Activated T-helper 1 cell treated with Interleukin-2 at 50 U/mL for 16 hours (primary cell): ENCODE measurements at places on chromosomes 3 and 15.

GRCh38 chr15:71250936-71251583, 135.8 kb downstream of the THSD4 start:
- DNase-seq: no peak

GRCh38 chr15:25242957-25243799, 195.6 kb downstream of the UBE3A start:
- no peak for DNase-seq

GRCh38 chr3:27535809-27536392, 51.7 kb upstream of the SLC4A7 start:
- DNase-seq: no peak

GRCh38 chr3:150965436-150965835, 7.1 kb downstream of the CLRN1 start:
- DNase-seq: no peak

- DNase-seq: no peak
These were observed 38.8 kb upstream of the MLF1 start for GRCh38 chr3:158532099-158532734.

GRCh38 chr3:4507024-4507596, 14.0 kb downstream of the ITPR1 start:
- no peak for DNase-seq

GRCh38 chr3:107662124-107662507, 139.4 kb downstream of the BBX start:
- no peak for DNase-seq

DNA sequence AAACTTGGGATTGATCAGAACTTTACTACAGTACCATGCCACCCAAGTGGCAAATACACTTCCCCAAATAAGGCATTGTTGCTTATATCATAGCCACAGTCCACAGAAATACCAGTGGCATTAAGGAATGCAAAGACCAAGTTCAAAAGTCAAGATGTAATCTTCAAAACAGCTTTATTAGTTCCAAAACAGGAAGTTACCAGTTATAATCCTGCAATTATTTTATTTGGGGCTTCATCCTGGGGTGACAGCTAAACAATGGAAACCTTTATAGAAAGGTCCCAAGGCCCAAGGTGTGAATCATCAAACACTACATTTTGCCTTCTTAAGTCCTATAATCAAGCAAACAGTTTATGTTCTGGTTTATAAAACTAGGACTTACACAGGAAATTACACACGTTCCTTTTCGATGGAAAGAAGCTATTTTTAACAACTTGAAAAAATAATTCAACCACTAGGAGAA, 30.3 kb upstream of the RNF7 start:
- no peak for DNase-seq

DNA sequence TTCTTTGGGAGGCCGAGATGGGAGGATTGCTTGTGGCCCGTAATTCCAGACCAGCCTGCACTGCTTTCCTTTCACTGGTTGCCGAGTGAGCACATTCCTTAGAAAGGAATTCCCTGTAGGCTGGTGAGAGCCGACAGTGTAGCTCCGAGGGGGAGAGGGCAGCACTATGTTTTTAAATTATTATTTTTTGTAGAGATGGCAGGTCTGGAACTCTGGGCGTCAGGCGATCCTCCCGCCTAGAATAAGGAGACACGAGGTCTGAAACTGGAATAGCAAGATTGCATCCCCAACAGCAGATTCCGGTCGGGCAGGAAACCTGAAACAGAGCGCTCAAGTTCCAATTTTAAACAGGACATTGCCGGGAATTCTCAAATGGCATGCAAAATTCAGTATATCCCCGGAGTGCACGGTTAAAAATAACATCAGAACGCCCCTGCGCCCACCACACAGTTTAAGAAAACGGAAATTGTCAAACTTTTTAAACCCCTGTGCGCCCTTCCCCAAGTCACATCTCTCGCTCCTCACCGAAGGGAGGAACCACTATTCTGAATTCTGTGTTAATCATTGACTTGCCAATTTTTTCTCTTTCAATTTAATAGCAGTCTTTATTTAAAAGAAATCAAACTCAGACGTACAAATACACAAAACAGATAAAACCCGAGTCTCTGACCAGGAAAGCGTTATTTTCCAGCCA, 643 bp upstream of the RNU5B-1 start:
- DNase-seq: no peak

DNA sequence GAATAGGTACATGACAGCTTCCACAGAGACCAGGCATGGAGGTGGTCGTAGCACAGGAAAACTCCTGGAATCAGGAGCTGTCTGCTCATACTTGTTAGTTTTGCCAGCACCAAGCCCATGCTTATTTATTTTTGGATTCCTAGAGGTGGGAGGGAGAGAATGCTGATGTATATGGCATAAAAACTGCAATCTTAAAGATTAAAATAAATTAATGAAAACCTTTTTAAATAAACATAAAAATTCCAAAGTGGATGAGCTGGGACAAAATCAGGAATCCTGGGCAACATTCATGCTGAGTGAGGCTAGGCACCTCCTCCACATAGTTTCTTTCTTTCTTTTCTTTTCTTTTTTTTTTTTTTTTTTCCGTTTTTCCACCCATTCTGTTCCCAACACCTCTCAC, 14.3 kb upstream of the BCL6 start:
- no peak for DNase-seq

- no peak for DNase-seq
These were observed 21.4 kb upstream of the CELF6 start for GRCh38 chr15:72341361-72341760.

- no peak for DNase-seq
These were observed 44.8 kb upstream of the HES1 start for GRCh38 chr3:194091141-194091540.

GRCh38 chr3:112137781-112138180, 4.7 kb upstream of the GCSAM start:
- no peak for DNase-seq

DNA sequence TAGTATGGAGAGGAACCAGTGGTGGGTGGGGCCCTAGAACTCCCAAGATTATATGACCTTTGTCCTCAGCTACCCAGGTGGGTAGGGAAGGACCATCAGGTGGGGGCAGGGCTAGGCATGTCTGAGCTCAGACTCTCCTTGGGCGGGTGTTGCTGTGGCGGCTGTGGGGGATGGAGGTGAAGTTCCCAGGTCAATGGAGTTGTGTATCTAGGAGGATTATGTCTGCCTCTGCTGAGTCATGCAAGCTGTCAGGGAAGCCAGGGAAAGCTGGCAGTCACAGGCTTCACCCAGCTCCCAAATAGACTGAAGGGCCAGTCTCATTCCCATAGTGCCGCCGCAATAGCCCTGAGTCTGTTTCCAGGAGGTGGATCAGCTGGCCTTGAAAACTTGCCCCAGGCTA, 139.7 kb upstream of the CFAP20DC start:
- DNase-seq: no peak

DNA sequence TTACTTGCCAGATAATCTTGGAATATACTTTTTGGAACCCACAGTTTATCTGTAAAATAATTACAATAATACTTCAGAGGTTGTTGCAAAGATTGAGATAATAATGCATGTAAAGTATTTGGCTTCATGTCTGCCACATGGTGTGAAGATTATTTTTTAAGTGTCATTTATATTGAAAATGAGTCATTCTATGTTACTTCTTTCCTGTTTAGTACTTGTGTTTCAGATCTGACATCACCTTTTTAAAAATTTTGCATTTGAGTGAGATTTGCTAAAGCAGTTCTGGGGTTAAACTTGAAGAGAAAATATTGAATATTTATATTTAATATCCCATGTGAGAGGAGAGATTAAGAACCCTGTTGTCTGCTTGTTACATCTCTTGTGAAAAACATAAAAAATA, 31.2 kb downstream of the IQGAP1 start:
- no peak for DNase-seq

DNA sequence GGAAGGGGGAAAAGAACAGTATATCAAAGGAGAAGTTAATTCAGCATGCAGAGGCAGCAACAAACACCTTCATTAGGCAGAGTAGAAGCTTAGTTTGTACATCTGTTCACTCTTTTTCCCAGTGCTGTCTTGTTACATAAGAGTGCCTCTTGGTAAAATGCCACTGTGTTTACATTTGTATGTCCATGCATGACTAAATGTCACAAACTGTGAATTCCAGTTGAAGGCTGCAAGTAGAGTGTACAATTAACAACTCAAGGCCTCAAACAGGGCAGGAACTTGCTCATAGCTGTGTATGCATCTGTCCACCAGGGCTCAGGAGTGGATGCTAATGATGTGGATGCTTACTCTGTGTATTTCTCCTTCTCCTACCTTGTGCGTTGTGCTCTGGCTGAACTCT, 214.2 kb upstream of the TPM1 start:
- no peak for DNase-seq

- DNase-seq: no peak
These were observed 109.7 kb upstream of the PDZRN3 start for GRCh38 chr3:73734211-73735089.

GRCh38 chr3:152355744-152356665, 87.3 kb downstream of the MBNL1 start:
- DNase-seq: no peak

- no peak for DNase-seq
These were observed 31.4 kb downstream of the CMTM6 start for GRCh38 chr3:32471246-32471645.

DNA sequence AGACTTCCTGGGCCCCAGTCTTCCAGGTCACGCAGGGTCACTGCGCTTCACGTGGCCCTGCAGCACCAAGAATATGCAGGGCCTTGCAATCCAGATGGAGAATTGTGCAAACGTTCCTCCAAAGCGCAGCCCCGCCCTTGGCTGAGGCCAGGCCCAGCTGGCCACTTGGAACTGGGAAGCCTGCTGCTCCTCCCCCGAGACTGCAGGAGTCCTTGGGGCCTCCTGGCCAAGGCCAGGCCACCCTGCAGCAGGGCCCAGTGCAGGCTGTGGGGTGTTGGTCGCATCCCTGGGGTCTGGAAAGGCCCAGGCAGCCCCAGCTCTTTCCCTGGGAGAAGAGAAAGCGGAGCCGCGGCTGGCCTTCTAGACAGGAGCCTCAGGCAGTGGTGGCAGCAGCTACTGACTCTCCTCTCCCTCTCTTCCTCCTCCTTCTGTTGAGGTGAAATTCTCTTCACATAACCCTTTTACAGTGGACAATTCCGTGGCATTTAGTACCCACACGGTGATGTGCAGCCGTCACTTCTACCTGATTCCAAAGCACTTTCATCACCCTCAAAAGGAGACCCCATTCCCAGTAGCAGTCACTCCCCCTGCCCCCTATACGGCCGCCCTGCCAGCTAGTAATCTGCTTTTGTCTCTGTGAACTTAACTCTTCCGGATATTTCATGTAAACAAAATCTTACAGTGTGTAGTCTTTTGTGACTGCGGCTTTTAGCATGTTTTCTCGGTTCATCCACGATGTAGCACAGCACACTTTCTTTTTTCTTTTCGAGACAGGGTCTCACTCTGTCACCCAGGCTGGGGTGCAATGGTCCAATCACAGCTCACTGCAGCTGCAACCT, 103.9 kb downstream of the TMEM266 start:
- DNase-seq: no peak

GRCh38 chr3:157542711-157543500, 39.7 kb upstream of the VEPH1 start:
- no peak for DNase-seq

DNA sequence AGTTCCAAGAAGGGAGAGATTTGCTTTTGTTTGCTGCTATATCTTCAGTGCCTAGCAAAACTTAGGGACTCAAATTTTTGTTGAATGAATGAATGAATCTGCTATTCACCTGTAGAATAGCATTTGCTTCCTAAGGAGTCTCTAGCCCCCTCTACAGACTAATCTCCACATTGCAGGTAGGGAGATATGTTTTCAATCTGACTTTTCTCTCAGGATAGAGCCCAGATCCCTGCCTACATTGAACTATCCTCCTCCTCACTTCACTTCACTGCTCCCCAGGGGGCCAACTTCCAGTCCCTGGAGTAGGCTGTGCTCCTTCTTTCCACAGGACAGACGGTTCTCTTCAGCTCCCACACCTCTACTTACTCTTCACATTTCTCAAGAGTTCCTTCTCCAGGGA, 81.9 kb upstream of the PTX3 start:
- no peak for DNase-seq

- no peak for DNase-seq
These were observed 162.5 kb downstream of the MECOM start for GRCh38 chr3:169501061-169501460.

DNA sequence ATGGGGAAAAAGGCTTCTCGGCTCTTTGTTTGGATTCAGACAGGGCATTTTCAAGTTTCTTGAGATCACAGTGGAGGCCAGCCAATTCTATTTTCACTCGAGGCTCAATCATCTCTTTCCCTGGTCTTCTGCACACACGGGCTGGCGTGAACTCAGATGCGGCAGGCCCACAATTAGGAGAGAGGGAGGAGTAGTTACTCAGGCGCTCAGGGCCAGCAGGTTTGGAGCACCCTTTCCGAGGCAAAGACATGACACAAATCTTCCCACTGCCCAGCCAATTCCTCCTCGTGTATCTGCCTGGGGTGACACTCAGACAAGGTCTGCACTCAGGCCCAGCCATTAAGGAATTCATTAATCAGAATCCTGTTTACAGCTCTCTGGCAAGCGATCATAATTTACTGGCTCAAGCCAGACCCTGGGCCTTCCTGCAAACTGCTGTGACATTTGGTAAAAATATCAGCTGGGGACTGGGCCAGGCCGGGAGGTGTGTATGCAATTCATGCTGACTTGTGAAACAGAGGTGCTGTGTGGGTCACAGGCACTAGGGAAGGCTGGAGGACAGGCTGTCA, 68.1 kb upstream of the TLE3 start:
- no peak for DNase-seq

DNA sequence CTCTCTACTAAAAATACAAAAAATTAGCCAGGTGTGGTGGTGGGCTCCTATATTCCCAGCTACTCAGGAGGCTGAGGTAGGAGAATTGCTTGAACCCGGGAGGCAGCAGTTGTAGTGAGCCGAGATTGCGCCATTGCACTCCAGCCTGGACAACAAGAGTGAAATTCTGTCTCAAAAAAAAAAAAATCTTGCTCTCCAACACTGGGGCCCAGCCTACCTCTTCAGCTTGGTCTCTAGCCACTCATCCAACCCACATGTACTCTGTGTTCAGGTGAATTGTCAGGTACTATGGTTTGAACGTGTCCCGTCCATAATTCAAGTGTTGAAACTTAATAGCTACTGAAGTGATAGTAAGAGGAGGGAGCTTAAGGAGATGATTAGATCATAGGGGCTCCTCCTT, 22.4 kb upstream of the RAB7A start:
- DNase-seq: no peak

GRCh38 chr3:131883086-131883485, 151.7 kb downstream of the CPNE4 start:
- DNase-seq: no peak

- DNase-seq: no peak
These were observed 334.0 kb upstream of the KCNMB2 start for GRCh38 chr3:178202194-178202593.

DNA sequence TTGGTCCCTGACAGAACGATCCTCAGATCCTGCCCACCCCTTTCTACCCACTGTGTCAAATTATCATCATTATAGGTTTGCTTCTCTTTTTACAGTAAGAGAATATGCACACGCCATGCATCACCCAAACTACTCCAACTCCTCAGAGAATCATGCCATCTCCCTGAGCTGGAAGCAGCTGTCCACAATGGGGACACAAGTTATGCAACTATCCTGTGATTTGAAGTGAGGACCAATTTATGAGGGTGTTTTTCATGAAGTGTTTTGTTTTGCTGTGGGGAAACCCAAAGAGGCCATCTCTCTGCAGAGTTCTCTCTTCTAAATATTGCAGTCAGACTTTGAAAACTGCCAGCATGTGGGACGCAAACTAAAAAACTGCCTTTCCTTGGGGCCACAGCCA, 35.8 kb upstream of the TNFSF10 start:
- DNase-seq: no peak

- no peak for DNase-seq
These were observed 15.0 kb downstream of the LZTFL1 start for GRCh38 chr3:45826908-45827307.

GRCh38 chr3:184505076-184505878, 56.3 kb upstream of the EPHB3 start:
- no peak for DNase-seq

GRCh38 chr15:86229936-86230335, 150.3 kb downstream of the AGBL1 start:
- DNase-seq: no peak
